ENCODE measurements at places on chromosomes 1 and 21.
A peak's percentile ranks its signal among the peaks of the same experiment; 100 is the strongest.

GRCh38 chr21:44405948-44406872 is 49.1 kb upstream of the LRRC3 start:
- no peak for DNase-seq

DNA sequence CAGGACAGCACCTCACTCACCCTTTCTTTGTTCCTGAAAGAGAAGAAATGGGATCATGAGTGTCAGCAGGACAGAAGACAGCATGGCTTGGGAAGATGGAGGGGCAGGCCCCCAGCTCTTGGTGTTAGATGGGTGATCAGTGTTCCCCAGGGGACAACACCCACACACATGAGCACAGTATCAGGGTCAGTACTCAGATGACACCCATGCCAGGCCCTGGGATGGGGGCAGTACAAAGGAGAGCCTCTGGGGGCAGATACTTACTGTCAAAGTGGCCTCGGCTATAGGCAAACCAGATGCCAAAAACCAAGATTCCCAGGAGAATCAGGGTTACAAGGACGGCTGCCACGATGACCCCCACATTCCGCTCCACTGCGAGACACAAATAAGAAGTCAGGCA is 21.6 kb downstream of the F11R start:
- DNase-seq: no peak

- DNase-seq: no peak
Measured at GRCh38 chr1:2259668-2260402, 31.7 kb downstream of the SKI start.

DNA sequence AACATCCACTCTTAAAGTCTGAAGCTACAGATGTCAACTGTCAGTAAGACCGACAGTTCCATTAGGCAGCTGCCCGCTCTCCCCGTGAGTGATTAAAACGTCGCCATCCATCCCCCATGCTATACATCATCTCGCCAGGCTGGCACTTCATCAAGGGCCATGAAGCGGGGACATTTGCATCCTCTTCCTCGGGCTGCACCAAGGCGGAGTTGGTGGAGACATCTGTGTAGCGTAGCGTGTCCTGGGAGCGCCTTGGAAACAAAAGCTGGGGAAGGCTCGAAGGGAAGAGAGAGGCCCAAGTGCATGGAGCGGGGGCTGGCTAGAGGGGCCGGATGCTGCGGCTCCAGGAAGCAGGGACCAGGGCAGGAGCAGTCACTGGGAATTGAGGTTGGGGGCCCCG is 250.1 kb downstream of the KAZN start:
- no peak for DNase-seq

- no peak for DNase-seq
Measured at GRCh38 chr1:65044411-65044810, 78.1 kb upstream of the JAK1 start.

DNA sequence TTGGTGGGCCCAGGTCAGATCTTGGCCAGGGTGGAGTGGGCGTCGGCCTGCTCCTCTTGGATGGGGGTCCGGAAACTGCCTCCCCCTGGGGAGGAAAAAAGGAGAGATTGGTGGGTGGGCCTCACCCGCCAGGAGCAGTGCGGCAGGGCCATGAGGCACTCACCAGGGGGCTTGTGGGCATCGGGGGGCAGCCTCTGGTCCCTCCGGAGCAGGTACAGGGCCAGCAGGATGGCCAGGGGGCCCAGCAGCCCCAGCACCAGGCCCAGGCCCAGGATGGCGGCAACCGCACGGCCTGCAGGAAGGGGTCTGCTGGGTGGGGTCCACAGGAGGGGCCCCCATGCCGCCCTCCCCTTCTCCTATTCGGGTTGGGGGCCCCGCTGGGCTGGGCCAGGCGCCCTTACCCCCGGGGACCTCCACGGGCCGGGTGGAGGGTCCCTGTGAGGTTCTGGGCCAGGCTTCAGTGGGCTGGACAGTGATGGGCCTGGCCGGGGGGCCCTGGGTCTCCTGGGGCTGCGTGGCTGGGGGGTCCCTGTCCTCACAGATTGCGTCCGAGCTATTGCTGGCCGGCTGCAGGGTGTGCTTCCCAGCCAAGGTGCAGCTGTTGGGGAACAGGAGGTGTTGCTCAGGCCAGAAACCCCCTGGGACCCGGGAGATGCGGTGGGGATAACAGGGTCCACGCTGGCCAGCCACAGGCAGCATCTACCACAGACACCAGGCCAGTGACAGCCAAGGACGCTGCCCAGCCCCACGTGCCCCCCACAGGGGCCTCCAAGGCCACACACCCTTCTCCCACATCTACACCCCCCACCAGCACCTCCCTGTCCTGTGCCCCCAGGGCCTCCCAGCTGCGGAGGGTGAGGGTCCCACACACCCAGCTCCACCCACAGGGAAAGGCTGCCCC is 2.2 kb downstream of the TNFRSF4 start:
- DNase-seq: no peak

DNA sequence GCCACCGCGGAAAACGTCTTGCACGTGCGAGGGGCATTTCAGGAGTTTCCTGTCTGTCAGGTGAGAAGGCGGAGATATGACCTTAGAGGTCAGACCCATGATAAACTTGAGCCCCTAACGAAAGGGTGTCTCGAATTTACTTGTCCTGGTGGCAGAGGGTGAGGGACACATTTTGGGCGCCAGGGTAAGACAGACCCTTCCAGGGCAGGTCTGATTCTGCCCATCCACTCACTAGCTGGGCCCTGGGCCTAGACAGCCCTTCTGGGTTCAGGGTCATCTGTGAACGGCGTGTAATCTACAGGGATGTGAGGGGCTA is 395 bp upstream of the CSRP1 start:
- DNase-seq: no peak

GRCh38 chr1:180948641-180949615 is 36.2 kb downstream of the KIAA1614 start:
- no peak for DNase-seq

DNA sequence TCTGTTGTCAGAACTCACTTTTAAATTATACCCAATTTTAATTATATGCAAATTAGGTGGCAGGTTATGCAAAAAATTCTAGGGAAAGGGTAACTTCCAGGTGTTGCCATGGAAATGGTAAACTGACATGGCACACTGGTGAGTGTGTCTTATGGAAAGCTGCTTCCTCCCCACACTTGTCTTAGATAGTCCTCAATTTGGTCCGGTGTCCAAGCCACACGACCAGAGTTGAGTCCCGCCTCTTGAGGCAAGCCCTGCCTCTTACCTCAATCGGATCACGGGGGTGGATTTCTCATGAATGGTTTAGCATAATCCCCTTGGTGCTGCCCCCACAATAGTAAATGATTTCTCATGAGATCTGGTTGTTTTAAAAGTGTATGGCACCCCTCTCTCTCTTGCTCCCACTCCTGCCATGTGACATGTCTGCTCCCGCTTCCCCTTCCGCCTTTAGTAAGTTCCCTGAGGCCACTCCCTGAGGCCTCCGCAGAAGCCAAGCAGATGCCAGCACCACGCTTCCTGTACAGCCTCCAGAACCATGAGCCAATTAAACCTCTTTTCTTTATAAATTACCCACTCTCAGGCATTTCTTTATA is 74.9 kb downstream of the MATN1 start:
- DNase-seq: no peak

GRCh38 chr1:42960566-42961311 is 2.1 kb upstream of the SLC2A1 start:
- DNase-seq: no peak

- no peak for DNase-seq
Measured at GRCh38 chr1:1442069-1442770, 6.7 kb downstream of the VWA1 start.

DNA sequence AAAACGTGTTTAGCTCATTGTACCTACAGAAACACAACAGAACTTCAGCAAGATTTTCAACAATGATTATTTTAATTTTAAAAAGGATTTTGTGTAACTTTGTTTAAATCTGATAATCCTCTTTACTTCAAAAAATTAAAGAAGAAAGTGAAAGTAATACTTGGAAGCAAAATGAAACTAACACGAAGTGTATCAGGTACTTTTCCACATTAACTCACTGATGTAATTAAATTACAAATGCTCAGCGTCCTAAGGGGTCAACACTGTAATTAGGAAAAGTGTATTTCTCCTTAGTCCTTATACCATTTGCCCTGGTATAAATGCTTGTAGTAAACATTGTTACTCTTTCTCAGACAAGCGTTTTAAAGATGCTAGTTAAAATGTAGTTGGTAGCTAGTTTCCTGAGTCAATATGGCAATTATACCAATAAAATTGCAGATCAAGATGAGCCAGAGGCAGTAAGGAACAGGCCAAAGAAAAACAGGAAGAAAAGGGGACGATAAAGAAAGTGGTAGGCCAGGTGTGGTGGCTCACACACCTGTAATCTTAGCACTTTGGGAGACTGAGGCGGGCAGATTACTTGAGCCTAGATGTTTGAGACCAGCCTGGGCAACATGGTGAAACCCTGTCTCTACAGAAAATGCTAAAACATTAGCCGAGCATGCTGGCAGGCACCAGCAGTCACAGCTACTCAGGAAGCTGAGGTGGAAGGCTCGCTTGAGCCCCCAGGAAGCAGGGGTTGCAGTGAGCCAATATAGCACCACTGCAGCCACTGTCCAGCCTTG is 553.0 kb downstream of the SMYD3 start:
- DNase-seq: no peak

GRCh38 chr1:244322791-244323521 is 128.8 kb downstream of the ADSS2 start:
- DNase-seq: no peak

- DNase-seq: no peak
Measured at GRCh38 chr1:38009088-38009840, 3.3 kb upstream of the UTP11 start.

- no peak for DNase-seq
Measured at GRCh38 chr1:234243521-234244260, 129.6 kb upstream of the COA6 start.

DNA sequence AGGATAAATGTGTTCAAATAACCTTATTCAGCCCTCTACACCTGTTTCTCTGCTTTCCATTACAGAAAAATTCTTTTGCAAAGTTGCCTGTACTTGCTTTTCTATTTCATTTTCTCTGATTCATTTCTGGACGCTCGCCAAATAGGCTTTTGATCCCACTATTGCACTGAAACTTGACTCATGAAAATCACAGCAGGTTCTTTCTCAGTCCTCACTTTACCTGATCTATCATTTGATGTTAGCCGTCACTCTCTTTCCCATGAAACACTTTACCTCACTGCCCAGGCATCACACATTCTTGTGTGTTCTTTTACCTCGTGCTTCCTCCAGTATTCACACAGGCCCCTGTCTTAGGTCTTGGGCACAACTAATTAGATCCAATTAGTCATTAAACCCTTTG is 26.2 kb downstream of the HSPA13 start:
- DNase-seq: no peak

GRCh38 chr1:31859044-31859443 is 43.2 kb upstream of the SPOCD1 start:
- no peak for DNase-seq

DNA sequence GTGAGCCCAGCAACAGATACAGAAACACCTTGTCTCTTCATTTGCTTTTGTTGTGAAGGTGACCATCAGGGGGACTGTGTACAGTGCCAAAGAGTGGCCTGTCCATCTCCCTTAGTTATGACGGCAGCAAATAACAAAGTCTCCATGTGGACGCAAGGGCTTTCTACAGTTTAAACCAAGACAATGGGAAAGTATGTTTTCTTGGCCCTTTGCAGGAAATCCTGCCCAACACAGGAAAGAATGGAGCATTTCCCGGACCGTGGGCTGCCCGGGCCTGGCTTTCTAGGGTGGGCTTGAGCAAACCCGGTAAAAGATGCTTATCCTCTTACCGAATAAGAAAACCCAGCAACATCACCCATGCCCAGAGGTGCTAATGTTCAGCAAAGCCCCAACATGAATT is 87.3 kb downstream of the ZBTB18 start:
- DNase-seq: no peak

DNA sequence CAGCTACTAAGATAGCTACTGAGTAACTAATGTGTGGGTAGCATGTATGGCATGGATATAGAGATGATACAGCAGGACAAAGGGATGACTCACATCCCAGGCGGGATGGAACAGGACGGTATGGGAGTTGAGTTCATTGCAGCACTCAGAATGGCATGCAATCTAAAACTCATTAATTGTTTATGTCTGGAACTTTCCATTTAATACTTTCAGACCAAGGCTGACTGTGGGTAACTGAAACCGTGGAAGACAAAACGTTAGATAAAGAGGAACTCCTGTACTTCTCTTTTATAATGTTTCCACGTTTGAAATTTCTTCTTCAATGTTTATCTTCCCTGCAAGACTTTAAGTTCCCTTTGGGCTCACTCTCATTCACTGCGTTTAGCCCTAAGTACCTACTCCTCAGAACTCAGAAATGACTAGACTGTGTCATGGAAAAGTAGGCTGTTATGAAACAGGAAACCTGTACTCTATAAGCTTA is 151.9 kb downstream of the MAGI3 start:
- DNase-seq: no peak

GRCh38 chr1:36154765-36155407 is 1.1 kb upstream of the MAP7D1 start:
- DNase-seq: no peak

GRCh38 chr1:170732252-170732588 is 68.3 kb downstream of the PRRX1 start:
- no peak for DNase-seq

GRCh38 chr1:44489481-44489880 is 84.4 kb downstream of the RNF220 start:
- no peak for DNase-seq

- DNase-seq: no peak
Measured at GRCh38 chr1:113321771-113322387, 68.4 kb upstream of the MAGI3 start.

- DNase-seq: no peak
Measured at GRCh38 chr1:231934797-231935196, 308.2 kb downstream of the DISC1 start.

GRCh38 chr21:35840197-35840799 is 220.0 kb downstream of the SETD4 start:
- DNase-seq: peak; percentile 22

DNA sequence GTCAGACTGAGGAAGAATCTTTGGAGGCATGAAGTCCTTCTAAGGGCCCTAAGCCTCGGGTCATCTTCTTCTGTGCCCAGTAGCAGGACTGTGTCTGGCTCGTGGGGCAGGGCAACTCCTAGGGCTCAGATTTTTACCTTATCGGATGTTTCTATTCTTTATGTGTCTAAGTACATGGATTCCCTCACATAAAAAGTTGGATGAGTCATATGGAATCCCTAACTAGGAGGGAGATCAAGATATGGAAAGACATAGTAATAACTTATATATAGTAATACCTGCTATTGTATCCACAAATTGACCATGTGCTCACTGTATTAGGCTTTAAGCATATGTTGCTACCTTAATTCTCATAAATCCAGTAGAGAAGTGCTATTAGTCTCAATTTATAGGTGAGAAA is 364.5 kb upstream of the CAMK1G start:
- no peak for DNase-seq

Data from stimulated activated CD8-positive, alpha-beta memory T cell treated with anti-CD3 and anti-CD28 coated beads, Interleukin-2, amount 100 ng/mL, for 1 hour (primary cell).